ENCODE measurements at places on chromosomes 2 and 18. TPM values are rescaled to one million over a fixed set of nuclear protein-coding genes. Genes with fewer than 3 reads are reported as not detected.

GRCh38 chr2:120863146-120863545 lies 127.5 kb downstream of the GLI2 start:
- no peak overlapping the region for H3K4me3 ChIP-seq
- DNase-seq: no peak
- no peaks in the 10 kb centered on the region for H3K36me3 ChIP-seq

Gene EPB41L5
- total RNA-seq: 2.8 TPM

Gene HOXD8
- not detected for total RNA-seq

Gene SKA1
- 0.27 TPM for total RNA-seq

- H3K27ac ChIP-seq: no peak overlapping the region
- no peak overlapping the region for H3K4me3 ChIP-seq
- H3K4me1 ChIP-seq: no peaks in the 10 kb centered on the region
- peaks cover 12% of the 10 kb centered on the region for H3K27me3 ChIP-seq
Observed at GRCh38 chr2:17637131-17637906, 96.8 kb downstream of the VSNL1 start.

Gene LONRF2
- total RNA-seq: 0.18 TPM
